ENCODE measurements at places on chromosomes 3 and 15. TPM values are rescaled to one million over a fixed set of nuclear protein-coding genes. Genes with fewer than 3 reads are reported as not detected.

Gene DNAH12
- total RNA-seq = 0.06 TPM

Gene GMNC
- total RNA-seq = not detected

GRCh38 chr15:31828594-31828993 is 201.7 kb upstream of the CHRNA7 start:
- H3K27ac ChIP-seq = no peak overlapping the region
- H3K27me3 ChIP-seq = peaks cover 2% of the 10 kb centered on the region
- no peaks in the 10 kb centered on the region for H3K4me1 ChIP-seq
- no peak for DNase-seq

DNA sequence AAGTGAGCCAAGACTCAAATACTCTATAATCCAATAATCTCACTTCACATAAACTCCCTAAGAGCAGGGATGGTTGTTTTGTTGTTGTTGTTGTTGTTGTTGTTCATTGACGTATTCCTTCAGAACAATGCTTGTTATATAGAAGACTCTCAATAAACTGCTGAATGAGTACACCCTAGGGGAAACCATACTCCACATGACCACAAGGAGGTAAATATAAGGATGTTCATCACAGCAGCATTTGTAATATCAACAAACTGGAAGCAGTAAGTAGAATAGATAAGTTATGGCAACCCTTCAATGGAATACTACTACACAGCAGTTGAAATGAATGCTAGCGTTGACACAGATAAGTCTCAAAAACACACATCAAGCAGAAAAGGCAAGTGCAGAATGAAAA is 62.4 kb upstream of the STIMATE start:
- peaks cover 21% of the 10 kb centered on the region for H3K4me1 ChIP-seq
- H3K36me3 ChIP-seq = peaks cover 32% of the 10 kb centered on the region
- no peaks in the 10 kb centered on the region for H3K27me3 ChIP-seq
- H3K27ac ChIP-seq = no peak overlapping the region

- H3K27ac ChIP-seq = peak overlapping the region; percentile 95
- H3K4me1 ChIP-seq = peaks cover 58% of the 10 kb centered on the region
- peak overlapping the region; percentile 92 for H3K4me3 ChIP-seq
- H3K27me3 ChIP-seq = no peaks in the 10 kb centered on the region
- DNase-seq = peak; percentile 89
- peaks cover 5% of the 10 kb centered on the region for H3K36me3 ChIP-seq
Observed at GRCh38 chr15:63600616-63601025, 3.4 kb downstream of the FBXL22 start.

- no peak overlapping the region for H3K4me3 ChIP-seq
- no peaks in the 10 kb centered on the region for H3K36me3 ChIP-seq
- no peak for DNase-seq
- no peak overlapping the region for H3K27ac ChIP-seq
Observed at GRCh38 chr3:195032106-195032759, 238.7 kb downstream of the XXYLT1 start.

DNA sequence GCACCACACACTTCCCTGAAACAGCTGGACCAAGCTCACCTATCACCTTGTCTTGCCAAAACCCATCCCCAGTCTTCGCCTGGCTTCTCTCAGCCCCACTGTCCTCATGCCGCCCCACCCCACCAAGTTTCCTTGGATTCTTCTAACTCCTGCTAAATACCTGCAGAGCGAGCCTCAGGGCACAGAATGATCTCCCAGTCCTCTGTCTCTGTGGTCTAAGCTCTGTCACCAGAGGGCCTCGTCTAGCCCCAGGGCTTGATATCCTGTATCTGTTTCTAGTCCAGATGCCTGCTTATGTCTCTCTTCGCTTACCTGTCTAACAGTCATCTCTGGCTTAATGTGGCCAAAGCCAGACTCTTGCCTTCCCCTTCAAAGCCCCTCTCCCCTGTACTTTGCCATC is 9.7 kb downstream of the CCDC12 start:
- DNase-seq = no peak
- H3K4me3 ChIP-seq = no peak overlapping the region
- H3K4me1 ChIP-seq = peaks cover 76% of the 10 kb centered on the region
- peak overlapping the region; percentile 22 for H3K27ac ChIP-seq

GRCh38 chr3:149592758-149593240 is 65.0 kb downstream of the WWTR1 start:
- peaks cover 14% of the 10 kb centered on the region for H3K27me3 ChIP-seq
- no peak for DNase-seq
- H3K4me1 ChIP-seq = no peaks in the 10 kb centered on the region
- no peak overlapping the region for H3K27ac ChIP-seq

All from activated CD4-positive, alpha-beta T cell treated with anti-CD3 and anti-CD28 coated beads, Interleukin-2, amount 10 ng/mL, durations not matched to agents 7 days and 5 days (primary cell).